Endothelial cell of umbilical vein (primary cell): ENCODE measurements at places on chromosomes 16 and 17. TPM values are rescaled to one million over a fixed set of nuclear protein-coding genes. Genes with fewer than 3 reads are reported as not detected.

DNA sequence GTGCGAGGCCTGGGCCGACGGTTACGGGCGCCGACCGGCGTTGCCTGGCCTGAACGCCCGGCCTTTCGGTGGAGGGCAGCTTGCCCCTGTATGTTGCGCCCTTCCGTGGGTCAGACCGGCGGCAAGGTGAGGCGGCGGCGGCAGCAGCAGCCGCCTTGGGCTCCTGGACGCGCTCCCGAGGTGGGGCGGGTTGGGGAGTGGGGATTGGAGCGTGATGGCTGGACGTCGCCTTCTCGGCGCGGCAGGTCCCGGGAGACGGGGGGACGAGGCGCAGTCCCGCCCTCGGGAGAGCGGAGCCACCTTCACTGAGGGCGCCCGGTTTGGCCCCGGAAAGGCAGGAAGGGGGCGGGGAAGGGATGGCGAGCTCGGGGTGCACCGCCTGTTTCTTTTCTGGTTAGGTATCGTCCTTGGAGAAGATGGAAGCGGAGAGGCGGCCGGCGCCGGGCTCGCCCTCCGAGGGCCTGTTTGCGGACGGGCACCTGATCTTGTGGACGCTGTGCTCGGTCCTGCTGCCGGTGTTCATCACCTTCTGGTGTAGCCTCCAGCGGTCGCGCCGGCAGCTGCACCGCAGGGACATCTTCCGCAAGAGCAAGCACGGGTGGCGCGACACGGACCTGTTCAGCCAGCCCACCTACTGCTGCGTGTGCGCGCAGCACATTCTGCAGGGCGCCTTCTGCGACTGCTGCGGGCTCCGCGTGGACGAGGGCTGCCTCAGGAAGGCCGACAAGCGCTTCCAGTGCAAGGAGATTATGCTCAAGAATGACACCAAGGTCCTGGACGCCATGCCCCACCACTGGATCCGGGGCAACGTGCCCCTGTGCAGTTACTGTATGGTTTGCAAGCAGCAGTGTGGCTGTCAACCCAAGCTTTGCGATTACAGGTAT is 671 bp downstream of the DGKE start:
- DNase-seq, result peak; percentile 51
- H3K27ac ChIP-seq, result peak overlapping the region; percentile 83
- no peaks in the 10 kb centered on the region for H3K27me3 ChIP-seq
- no peaks in the 10 kb centered on the region for H3K36me3 ChIP-seq

GRCh38 chr16:14113344-14113743 is 42.2 kb downstream of the MRTFB start:
- no peak overlapping the region for H3K27ac ChIP-seq
- peaks cover 26% of the 10 kb centered on the region for H3K4me1 ChIP-seq
- H3K36me3 ChIP-seq, result no peaks in the 10 kb centered on the region
- no peak for DNase-seq
- no peaks in the 10 kb centered on the region for H3K27me3 ChIP-seq
- no peak overlapping the region for H3K4me3 ChIP-seq

GRCh38 chr16:4640572-4641305 is 16.1 kb downstream of the MGRN1 start:
- no peaks in the 10 kb centered on the region for H3K4me1 ChIP-seq
- no peaks in the 10 kb centered on the region for H3K36me3 ChIP-seq
- H3K27ac ChIP-seq, result no peak overlapping the region
- no peak overlapping the region for H3K4me3 ChIP-seq

- peaks cover 29% of the 10 kb centered on the region for H3K27me3 ChIP-seq
- no peak overlapping the region for H3K27ac ChIP-seq
- H3K4me1 ChIP-seq, result no peaks in the 10 kb centered on the region
- H3K36me3 ChIP-seq, result no peaks in the 10 kb centered on the region
- peak; percentile 32 for DNase-seq
- no peak overlapping the region for H3K4me3 ChIP-seq
These were observed 5.3 kb upstream of the HS3ST6 start for GRCh38 chr16:1923299-1924034.

DNA sequence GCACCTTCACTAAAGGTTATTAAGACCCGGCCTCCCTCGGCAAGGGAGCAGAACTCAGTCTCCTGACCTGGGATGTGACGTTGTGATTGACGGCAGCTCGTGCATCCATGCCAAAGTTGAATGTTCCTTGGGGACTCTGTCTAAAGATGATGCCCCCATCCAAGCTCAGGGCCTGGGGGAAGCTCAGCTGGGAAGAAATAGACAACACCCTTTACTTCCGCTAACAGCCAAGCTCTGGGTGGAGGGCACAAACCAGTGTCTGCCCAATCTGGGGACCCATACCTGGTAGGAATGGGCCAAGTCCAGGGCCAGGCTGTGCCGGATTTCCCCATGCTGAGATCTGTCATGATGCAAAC is 95.4 kb downstream of the RMI2 start:
- H3K27me3 ChIP-seq, result no peaks in the 10 kb centered on the region
- no peak overlapping the region for H3K4me3 ChIP-seq
- no peaks in the 10 kb centered on the region for H3K4me1 ChIP-seq
- H3K36me3 ChIP-seq, result no peaks in the 10 kb centered on the region
- H3K27ac ChIP-seq, result no peak overlapping the region

GRCh38 chr16:87728026-87728425 is 37.8 kb downstream of the KLHDC4 start:
- H3K4me1 ChIP-seq, result peaks cover 4% of the 10 kb centered on the region
- no peak overlapping the region for H3K27ac ChIP-seq
- DNase-seq, result no peak
- no peaks in the 10 kb centered on the region for H3K27me3 ChIP-seq
- peaks cover 11% of the 10 kb centered on the region for H3K36me3 ChIP-seq

GRCh38 chr16:66590322-66590721 is 11.1 kb downstream of the CMTM2 start:
- no peak overlapping the region for H3K4me3 ChIP-seq
- H3K4me1 ChIP-seq, result peaks cover 7% of the 10 kb centered on the region
- DNase-seq, result no peak

- no peaks in the 10 kb centered on the region for H3K4me1 ChIP-seq
- H3K27me3 ChIP-seq, result no peaks in the 10 kb centered on the region
- no peaks in the 10 kb centered on the region for H3K36me3 ChIP-seq
- no peak overlapping the region for H3K4me3 ChIP-seq
- no peak for DNase-seq
- H3K27ac ChIP-seq, result no peak overlapping the region
These were observed 83.8 kb upstream of the FAM20A start for GRCh38 chr17:68684949-68685357.

- H3K36me3 ChIP-seq, result no peaks in the 10 kb centered on the region
- H3K4me1 ChIP-seq, result peaks cover 17% of the 10 kb centered on the region
- peaks cover 12% of the 10 kb centered on the region for H3K27me3 ChIP-seq
- DNase-seq, result no peak
These were observed 15.2 kb upstream of the HERPUD1 start for GRCh38 chr16:56916571-56917403.

DNA sequence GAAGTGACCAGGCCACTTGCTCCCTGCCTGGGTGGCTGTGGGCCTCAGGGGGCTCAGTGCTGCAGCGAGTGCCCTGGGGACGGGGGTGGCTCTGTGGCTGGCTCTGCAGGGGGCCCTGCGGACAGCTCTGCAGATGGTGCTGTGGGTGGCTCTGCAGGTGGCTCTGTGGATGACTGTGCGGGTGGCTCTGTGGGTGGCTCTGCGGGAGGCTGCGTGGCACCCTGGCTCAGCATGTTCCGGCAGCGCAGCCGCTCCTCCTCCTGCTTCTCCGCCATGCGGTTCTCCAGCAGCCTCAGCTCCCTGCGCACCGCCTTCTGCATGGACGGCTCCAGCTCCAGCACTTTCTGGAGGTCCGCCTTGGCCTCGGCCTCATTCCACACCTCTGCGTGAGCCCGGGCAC is 9.5 kb downstream of the AIPL1 start:
- no peak overlapping the region for H3K27ac ChIP-seq
- H3K36me3 ChIP-seq, result no peaks in the 10 kb centered on the region
- H3K4me1 ChIP-seq, result no peaks in the 10 kb centered on the region
- no peak overlapping the region for H3K4me3 ChIP-seq

DNA sequence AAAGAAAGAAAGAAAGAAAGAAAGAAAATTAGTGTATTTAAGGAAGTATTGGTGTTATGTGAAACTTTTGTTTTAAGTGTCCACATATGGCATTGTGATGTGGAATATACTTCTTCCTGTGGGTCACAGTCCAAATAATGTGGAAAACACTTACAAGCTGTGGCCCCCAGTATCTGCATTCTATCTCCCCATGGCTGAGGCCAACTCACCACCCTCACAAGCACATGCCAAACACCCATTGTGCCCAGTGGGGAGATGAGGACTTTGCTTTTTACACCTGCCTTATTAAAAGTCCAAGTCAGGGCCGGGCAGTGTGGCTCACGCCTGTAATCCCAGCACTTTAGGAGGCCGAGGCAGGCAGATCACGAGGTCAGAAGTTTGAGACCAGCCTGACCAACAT is 4.0 kb upstream of the P2RX5 start:
- peaks cover 16% of the 10 kb centered on the region for H3K27me3 ChIP-seq
- H3K4me1 ChIP-seq, result peaks cover 5% of the 10 kb centered on the region
- DNase-seq, result no peak

DNA sequence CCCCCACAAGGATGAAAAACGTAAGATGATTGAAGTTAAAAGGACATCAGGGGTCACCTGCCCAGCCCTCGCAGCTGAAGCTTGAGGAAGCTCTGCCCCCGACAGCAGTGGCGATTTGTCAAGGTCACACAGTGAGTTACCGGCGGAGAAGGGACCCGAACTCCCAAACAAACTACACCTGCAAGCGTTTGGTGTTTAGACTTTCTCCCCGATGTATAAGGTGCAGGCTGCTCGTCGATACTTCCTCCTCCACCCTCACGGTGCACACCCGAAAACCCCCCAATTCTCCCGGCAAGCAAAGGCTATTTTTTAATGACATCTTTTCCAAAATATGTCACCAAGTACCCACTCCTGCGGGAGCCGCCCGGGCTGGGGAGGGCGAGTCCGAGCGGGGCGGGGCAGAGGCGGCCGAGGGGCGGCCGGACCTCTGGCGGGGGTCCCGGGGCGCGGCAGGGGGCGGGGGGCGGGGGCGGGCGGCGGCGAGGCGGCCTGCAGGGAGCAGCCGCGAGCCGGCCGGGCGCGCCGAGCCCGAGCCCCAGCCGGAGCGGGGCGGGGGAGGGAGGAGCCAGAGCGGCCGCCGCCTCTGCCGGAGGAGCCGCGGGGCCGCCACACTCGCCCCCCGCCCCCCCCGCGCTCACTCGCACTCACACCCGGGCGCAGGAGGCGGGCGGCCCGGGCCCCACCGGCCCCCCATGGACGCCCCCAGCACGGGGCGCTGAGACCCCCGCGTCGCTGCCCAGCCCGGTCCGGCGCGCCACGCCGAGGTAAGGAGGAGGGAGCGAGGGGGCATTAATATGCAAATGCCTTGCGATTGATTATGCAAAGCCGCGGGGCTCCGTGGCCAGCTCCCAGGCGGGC is at the start of gene THRA:
Gene THRA, plus strand, starts transcription at position 637 of the 858 bp plus-strand sequence. CDS start 11,524 bp downstream, outside the sequence.
- H3K4me1 ChIP-seq, result peaks cover 16% of the 10 kb centered on the region
- no peaks in the 10 kb centered on the region for H3K27me3 ChIP-seq
- peak within 1 kb of the TSS; percentile 48 for H3K4me3 ChIP-seq
- H3K27ac ChIP-seq, result no peak within 1 kb of the TSS

GRCh38 chr16:25210758-25211157 is 6.0 kb upstream of the AQP8 start:
- H3K36me3 ChIP-seq, result no peaks in the 10 kb centered on the region
- no peak overlapping the region for H3K27ac ChIP-seq

DNA sequence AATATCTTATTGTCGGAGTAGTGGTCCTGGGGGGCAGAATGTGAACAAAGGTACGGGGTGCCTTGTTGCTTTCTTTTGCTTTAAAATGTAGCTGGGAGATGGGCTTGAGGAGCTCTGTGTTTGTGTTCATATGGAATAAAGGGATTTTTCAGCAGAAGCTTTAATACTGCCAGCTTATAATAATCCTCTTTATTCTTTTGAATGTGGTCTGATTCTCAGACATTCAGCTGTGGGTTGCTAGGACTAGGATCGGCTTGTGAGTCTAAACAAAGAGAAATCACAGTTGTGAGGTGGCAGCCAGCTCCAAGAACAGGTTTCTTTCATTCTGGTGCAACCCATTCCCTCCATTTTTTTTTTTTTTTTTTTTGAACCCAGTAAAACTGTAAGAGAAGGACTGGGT is 7.2 kb downstream of the MRPL58 start:
- H3K27me3 ChIP-seq, result no peaks in the 10 kb centered on the region
- no peaks in the 10 kb centered on the region for H3K4me1 ChIP-seq
- no peak overlapping the region for H3K4me3 ChIP-seq
- peaks cover 25% of the 10 kb centered on the region for H3K36me3 ChIP-seq
- no peak for DNase-seq
- H3K27ac ChIP-seq, result no peak overlapping the region

- no peaks in the 10 kb centered on the region for H3K27me3 ChIP-seq
- peak overlapping the region; percentile 32 for H3K27ac ChIP-seq
- H3K4me3 ChIP-seq, result no peak overlapping the region
- no peak for DNase-seq
These were observed 214.7 kb downstream of the RPTOR start for GRCh38 chr17:80759377-80759673.

DNA sequence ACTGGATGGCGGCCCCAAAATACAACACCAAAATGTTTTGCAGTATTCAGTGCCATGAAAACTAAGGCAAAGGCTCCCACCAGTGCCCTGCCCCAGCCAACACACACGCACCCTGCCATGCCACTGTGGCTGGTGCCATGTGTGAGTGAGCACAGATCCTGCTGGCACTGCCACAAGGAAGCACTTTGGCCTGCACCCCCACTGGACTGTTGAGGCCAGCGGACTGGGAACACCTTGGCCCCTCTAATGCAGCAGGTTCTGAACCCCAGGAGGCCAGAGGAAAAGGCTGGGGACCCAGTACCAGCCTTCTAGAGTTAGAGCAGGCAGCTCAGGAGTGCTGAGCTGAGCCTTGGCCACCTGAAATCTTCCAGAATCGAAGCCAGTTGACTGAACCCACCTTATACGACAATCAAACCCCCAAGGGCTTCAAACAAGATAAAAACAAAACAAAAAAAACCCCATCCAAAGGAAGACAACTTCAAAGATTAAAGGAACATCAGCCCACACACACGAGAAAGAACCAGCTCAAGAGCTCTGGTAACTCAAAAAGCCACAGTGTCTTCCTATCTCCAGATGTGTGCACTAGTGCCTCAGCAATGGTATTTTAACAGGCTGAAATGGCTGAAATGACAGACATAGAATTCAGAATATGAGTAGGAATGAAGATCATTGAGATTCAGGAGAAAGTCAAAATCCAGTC is 21.5 kb downstream of the NLRP1 start:
- H3K36me3 ChIP-seq, result peaks cover 33% of the 10 kb centered on the region
- no peak overlapping the region for H3K4me3 ChIP-seq
- no peaks in the 10 kb centered on the region for H3K27me3 ChIP-seq
- no peak overlapping the region for H3K27ac ChIP-seq

- H3K4me3 ChIP-seq, result no peak overlapping the region
- H3K27me3 ChIP-seq, result peaks cover 2% of the 10 kb centered on the region
- H3K27ac ChIP-seq, result no peak overlapping the region
- no peaks in the 10 kb centered on the region for H3K4me1 ChIP-seq
- no peaks in the 10 kb centered on the region for H3K36me3 ChIP-seq
These were observed 29.8 kb upstream of the LCMT1 start for GRCh38 chr16:25081702-25082101.

GRCh38 chr17:63423963-63424362 is 22.1 kb downstream of the CYB561 start:
- H3K4me3 ChIP-seq, result no peak overlapping the region
- H3K4me1 ChIP-seq, result peaks cover 39% of the 10 kb centered on the region
- DNase-seq, result no peak
- H3K36me3 ChIP-seq, result no peaks in the 10 kb centered on the region
- no peak overlapping the region for H3K27ac ChIP-seq
- no peaks in the 10 kb centered on the region for H3K27me3 ChIP-seq

SLC16A11 gene
- total RNA-seq, result 0.53 and 0.95 TPM in 2 replicates

COX6A2 gene
- total RNA-seq, result not detected in 2 replicates

ARL4D gene
- total RNA-seq, result 3.6 and 4.1 TPM in 2 replicates

ECI1 gene
- 43.6 and 45.8 TPM in 2 replicates for total RNA-seq

KRT12 gene
- not detected in 2 replicates for total RNA-seq

ZC3H7A gene
- total RNA-seq, result 73.9 and 78.0 TPM in 2 replicates

MYH8 gene
- total RNA-seq, result not detected in 2 replicates

TNFSF12 gene
- total RNA-seq, result 21.0 and 28.4 TPM in 2 replicates

MAPT gene
- total RNA-seq, result 0.16 and 0.51 TPM in 2 replicates

TUBB3 gene
- 164 and 215 TPM in 2 replicates for total RNA-seq

CLEC18B gene
- 0.25 and 0.49 TPM in 2 replicates for total RNA-seq
